Upper lobe of right lung (tissue), 1 donor: ENCODE measurements at places on chromosomes 2 and 18. TPM values are rescaled to one million over a fixed set of nuclear protein-coding genes. Genes with fewer than 3 reads are reported as not detected.

DNA sequence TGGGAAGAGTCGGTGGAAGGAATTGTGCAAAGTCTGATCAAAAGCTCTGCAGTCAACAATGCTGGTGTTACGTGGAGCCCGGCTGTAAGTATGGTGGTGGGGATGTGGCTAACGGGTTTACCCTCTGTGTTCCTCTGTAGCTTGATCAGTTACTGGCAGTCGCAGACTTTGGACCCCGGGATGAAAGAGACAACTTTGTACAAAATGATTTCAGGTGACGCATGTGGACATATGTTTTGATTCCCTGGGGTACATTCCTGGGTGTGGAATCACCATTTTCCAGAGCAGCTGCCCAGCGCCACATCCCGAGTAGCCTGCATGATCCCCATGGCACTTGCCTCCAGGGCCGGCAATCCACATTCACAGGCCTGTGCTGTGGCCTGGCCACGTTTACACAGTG is 9.8 kb downstream of the RBFA start:
- H3K27me3 ChIP-seq, result no peaks in the 10 kb centered on the region
- H3K36me3 ChIP-seq, result peaks cover 5% of the 10 kb centered on the region
- no peak overlapping the region for H3K27ac ChIP-seq
- DNase-seq, result no peak

- no peak overlapping the region for H3K4me3 ChIP-seq
- no peaks in the 10 kb centered on the region for H3K4me1 ChIP-seq
- H3K27me3 ChIP-seq, result no peaks in the 10 kb centered on the region
Measured at GRCh38 chr2:177738461-177739235, 333.9 kb downstream of the PDE11A start.

GRCh38 chr2:38825956-38826355 is 47.9 kb downstream of the GEMIN6 start:
- no peaks in the 10 kb centered on the region for H3K27me3 ChIP-seq
- H3K4me1 ChIP-seq, result no peaks in the 10 kb centered on the region
- peaks cover 45% of the 10 kb centered on the region for H3K36me3 ChIP-seq
- no peak overlapping the region for H3K4me3 ChIP-seq
- no peak overlapping the region for H3K27ac ChIP-seq
- DNase-seq, result no peak

- no peaks in the 10 kb centered on the region for H3K36me3 ChIP-seq
- H3K4me3 ChIP-seq, result no peak overlapping the region
- H3K27me3 ChIP-seq, result no peaks in the 10 kb centered on the region
- no peaks in the 10 kb centered on the region for H3K4me1 ChIP-seq
- H3K27ac ChIP-seq, result no peak overlapping the region
- DNase-seq, result no peak
Measured at GRCh38 chr18:73980289-73980979, 167.2 kb downstream of the FBXO15 start.

The ALPP gene
- 9.5 TPM for total RNA-seq

The GLS gene
- total RNA-seq, result 209 TPM

The OSBPL6 gene
- 2.6 TPM for total RNA-seq
